ENCODE measurements at places on chromosomes 16 and 17.

DNA sequence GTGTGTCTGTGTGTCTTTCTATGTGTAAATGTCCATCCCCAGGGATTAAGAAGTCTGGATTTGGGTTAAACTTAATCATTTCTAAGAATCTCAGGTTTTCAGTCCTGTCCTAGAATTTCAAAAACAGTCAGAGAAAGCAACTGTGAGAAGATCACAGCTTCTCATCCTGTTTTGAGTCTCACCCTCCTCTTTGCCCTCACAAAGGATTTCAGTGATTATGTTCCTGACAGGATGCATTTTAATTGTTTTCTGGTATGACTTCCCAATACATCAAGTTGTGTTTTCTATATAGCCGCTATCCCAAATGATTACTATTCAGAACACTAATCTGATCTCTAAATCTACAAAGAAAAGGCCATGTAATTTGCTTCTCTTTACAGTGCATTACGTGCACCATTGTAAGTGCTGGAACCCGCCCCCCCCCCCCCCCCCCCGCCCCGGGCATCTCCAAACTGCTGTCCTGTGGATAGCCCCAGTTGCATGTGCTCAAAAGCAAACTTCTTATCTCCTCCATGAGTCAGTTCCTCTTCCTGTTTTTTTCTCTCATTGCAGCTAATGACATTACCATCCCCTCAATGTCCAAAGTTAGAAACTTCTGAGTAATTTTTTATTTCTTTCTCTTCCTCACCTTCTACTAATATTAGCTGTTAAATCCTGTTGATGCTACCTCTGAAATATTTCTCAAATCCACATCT lies 73.9 kb downstream of the CDH13 start:
- no peak for DNase-seq

GRCh38 chr17:44774271-44775135 lies 15.7 kb downstream of the ADAM11 start:
- DNase-seq, result peak; percentile 91

DNA sequence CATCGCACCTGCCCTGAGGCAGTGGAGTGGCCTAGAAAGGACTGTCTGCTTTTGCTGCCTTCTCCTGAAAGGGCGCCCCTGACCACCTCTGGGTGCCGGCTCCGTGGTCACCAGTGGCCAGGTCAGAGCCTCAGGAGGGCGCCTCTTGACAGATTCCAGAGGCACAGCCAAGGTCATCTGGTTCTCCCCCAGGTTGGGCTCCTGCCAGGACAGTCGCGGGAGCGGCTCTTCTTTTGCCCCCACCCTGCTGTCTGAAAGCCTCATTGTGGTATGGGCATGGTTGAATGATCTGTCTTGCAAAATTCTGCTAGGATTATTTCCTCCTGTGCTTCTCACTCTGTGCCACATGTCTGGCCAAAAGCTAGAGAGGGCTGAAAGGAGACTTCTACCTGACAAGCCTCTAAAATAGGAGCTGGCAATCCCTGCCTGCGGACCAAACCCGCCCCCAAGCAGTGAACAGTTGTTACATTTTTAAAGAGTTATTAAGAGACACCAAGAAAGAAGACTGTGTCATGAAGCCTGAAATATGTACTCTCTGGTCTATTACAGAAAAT lies 82.8 kb downstream of the SNX29 start:
- DNase-seq, result no peak

DNA sequence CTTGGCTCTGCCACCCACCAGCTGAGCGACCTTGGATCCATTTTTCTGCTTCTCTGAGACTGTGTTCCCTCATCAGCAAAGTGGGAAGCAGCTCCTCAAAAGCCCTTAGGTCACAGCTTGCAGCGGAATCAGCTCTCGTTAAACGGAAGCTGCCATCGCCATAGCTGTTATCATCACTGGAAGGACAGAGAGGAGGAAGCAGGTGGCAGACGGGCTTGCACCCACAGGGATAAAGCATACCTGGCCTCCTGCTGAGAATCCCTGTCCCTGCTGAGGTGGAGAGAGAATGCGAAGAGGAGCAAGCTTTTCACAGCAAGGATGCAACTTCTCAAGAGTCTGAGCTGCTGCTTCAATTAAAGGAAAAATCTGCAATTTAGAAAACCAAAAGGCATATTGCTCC lies 106.6 kb downstream of the CLEC16A start:
- DNase-seq, result no peak

DNA sequence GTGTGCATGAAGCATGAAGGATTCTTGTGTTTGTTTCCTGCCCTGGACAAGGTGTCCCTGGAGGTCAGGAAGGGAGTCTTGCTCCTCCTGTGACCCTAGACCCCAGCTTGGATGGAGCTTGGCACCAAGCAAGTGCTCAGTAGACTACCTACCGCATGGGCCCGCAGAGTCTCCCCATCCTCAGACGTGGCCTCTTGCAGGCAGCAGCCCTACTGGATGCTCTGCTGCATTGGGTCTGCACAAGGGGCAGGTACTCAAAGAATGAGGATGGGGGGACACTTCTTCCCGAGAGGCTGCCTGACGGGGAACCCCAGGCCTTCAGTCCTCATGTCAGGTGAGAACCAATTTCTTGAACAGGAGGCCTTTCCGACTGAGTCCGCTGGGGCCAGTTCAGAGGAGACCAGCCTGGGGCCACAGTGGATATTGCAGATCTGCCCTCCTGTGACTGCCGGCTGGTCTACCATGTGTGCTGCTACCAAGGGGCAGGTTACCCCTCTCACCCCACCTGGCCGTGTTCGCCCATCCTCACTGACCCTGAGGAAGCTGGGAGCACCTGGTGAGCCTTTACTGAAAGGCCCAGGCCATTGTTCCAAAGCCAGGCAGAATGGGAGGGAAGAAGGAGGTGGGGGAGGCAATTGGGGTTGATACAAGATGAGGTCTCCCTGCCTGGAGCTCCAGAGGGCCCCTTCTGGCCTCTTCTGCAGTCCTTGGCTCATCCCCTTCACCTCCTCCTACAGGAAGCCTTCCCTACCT lies 206.3 kb downstream of the RAB11FIP4 start:
- DNase-seq, result no peak

DNA sequence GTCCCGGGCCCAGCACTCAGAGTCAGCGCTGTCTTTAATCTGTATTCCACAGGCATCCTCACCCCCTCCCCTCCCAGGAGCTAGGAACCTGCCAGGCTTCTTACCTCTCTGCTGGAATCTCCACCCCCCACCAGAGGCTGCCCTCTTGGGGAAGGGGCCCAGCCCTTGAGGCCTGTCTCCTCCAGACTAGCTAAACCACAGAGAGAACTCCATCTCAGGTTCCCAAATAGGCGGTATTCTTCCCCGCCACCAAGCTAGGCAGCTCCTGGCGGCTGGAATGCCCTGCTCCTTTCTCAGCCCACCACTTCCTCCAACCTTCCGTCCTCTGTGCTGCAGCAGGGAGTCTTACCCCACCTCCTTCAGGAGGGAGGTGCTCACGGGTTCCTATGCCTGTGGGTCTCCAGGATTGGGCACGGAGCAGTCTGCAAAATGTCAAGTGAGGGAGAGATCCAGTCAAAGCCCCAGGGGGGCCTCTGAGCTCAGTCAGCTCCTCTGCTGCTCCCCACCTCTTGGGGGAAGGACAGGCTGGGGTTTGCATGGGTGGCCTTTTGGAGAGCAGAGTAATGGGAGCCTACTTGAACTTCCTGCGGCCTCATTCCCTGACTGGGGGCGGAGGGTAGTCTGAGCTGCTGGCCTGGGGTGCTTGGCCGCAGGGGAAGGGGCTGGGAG lies 55.7 kb downstream of the SREBF1 start:
- peak; percentile 69 for DNase-seq

- no peak for DNase-seq
These were observed 1465.0 kb upstream of the GOT2 start for GRCh38 chr16:60199150-60199549.
